ENCODE measurements at places on chromosomes 1 and 21.

GRCh38 chr21:38661197-38661871 lies 144.4 kb upstream of the ETS2 start:
- no peak for DNase-seq

DNA sequence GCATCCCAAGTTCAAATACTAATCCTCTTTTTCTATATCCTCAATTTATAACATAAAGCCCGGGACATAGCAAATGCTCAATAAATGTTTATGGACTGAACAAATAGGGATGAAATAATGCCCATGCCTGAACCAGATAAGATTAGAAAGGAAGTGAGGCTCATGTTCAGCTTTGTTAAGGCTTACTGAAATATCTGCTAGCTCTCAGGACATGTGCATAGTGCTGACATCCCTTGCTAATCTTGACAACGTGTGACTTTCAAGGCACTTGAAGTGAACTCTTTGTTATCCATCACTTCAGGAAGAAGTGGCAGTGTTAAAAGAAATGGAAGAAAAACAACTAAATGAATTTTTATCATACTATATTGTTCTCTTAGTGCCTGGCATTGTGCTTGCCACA lies 260.3 kb upstream of the SGIP1 start:
- no peak for DNase-seq

GRCh38 chr1:61241973-61242381 lies 159.6 kb downstream of the NFIA start:
- DNase-seq: no peak

GRCh38 chr1:86503406-86504136 lies 34.8 kb downstream of the CLCA1 start:
- no peak for DNase-seq

GRCh38 chr1:175481126-175482070 lies 262.0 kb downstream of the TNR start:
- no peak for DNase-seq

DNA sequence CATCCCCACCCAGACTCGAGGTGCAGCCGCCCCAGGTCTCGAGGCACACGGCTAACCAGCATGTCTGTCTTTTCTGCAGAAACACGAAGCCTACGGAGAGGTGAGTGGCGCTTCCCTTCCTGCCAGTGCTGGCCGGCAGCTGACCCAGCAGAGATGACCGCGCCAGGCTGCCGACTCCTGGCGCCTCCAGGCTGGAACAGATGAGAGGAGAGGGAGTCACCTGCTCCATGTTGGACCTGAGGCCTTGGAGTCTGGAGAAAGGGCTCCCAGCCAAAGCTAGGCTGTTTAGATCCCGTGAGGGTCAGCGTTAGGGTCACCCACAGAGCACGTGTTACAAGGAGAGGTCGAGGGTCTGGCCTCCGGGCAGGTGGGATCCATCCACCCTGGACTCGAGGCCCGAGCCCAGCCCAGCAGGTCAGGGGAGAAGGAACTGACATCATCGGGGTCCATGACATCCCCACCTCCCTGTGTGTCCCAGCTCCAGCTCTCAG lies 14.9 kb downstream of the COL6A2 start:
- DNase-seq: no peak

GRCh38 chr1:22258698-22259097 lies 115.8 kb upstream of the WNT4 start:
- no peak for DNase-seq

- DNase-seq: no peak
These were observed 369.1 kb upstream of the VAMP3 start for GRCh38 chr1:7401814-7402547.

GRCh38 chr1:218305472-218306064 lies 20.5 kb downstream of the RRP15 start:
- no peak for DNase-seq

DNA sequence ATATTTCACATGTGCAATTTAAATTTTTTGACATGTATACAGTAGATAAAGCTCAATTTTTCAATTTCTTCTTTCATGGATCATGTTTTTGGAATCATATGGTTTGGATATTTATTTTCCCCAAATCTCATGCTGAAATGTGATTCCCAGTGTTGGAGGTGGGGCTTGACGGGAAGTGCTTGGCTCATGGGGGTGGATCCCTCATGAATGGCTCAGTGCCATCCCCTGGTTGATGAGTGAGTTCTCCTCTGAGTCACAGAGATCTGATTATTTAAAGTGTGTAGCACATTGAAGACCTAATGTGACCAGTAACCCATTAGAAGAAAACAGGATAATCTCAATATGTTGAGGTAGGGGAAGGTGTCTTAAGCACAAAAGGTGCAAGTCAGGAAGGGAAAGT lies 9.1 kb upstream of the IFI16 start:
- DNase-seq: no peak

- no peak for DNase-seq
These were observed 25.6 kb downstream of the ZYG11B start for GRCh38 chr1:52751589-52752483.

Measured in stimulated activated CD4-positive, alpha-beta T cell treated with anti-CD3 and anti-CD28 coated beads, Interleukin-1b, Interleukin-23, amount 100 ng/mL, for 1 hour (primary cell).